Stimulated activated CD8-positive, alpha-beta memory T cell treated with anti-CD3 and anti-CD28 coated beads, Interleukin-2, amount 100 ng/mL, for 48 hours (primary cell): ENCODE measurements at places on chromosomes 5 and 9.

DNA sequence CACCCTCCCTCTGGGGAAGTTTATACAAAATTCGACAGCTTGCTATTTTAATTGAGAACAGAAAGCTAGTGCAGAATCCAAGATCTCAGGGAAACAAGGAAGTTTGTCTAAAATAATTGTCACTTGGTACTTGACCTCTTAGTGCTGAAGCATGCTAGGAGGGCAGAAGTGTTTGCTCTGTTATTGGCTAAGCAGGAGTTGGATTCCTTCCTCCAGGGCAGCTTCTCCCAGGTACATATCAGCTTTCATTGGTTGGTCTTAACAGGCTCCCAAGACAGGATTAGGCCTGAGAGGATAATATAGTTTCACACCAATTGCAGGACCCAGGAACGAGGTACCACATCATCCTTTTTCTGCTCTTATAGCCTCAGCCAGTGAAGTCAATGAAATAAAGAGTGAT is 432.8 kb downstream of the IRX1 start:
- no peak for DNase-seq

DNA sequence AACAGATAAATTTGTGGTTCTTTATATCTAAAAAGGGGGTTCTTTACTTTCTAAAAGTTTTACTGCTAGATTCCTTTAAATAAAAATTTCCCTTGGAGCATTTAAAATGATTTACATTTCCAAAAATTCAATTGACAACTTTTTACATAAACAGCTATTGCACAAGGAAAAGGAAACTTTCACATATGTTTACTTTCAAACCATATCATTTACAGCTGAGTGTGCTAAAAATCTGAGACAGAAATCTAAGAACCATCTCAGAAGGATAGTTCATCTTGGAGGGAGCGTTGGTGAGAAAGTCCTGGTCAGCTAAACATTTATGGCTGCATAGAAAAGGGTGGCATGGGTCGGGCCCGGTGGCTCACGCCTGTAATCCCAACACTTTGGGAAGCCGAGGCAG is 235.4 kb downstream of the DTWD2 start:
- DNase-seq = no peak

- DNase-seq = no peak
These were observed 83.7 kb upstream of the ORM1 start for GRCh38 chr9:114238891-114239875.

DNA sequence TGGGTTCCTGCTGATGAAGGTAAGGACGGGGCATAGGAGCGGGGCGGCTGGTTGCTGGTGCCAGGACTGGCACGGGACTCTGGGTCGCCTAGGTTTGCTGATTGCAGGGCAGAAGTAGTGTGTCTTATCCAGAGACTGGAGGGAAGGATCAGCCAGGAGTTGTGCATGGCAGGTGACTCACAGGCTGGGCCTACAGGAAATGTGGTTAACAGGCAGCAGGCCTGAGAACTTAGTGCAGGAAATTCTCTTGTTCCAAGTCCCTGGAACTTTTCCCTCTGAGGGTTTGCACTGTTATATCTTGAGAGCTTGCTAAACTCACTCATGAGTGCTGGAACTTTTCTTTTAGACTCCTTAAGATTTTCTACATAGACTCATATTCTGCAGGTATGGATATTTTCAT is 95.1 kb downstream of the ANXA2R start:
- no peak for DNase-seq

- DNase-seq = no peak
These were observed 22.6 kb downstream of the PSMD5 start for GRCh38 chr9:120820095-120820494.

GRCh38 chr9:85061969-85062368 is 392.4 kb downstream of the NTRK2 start:
- no peak for DNase-seq

DNA sequence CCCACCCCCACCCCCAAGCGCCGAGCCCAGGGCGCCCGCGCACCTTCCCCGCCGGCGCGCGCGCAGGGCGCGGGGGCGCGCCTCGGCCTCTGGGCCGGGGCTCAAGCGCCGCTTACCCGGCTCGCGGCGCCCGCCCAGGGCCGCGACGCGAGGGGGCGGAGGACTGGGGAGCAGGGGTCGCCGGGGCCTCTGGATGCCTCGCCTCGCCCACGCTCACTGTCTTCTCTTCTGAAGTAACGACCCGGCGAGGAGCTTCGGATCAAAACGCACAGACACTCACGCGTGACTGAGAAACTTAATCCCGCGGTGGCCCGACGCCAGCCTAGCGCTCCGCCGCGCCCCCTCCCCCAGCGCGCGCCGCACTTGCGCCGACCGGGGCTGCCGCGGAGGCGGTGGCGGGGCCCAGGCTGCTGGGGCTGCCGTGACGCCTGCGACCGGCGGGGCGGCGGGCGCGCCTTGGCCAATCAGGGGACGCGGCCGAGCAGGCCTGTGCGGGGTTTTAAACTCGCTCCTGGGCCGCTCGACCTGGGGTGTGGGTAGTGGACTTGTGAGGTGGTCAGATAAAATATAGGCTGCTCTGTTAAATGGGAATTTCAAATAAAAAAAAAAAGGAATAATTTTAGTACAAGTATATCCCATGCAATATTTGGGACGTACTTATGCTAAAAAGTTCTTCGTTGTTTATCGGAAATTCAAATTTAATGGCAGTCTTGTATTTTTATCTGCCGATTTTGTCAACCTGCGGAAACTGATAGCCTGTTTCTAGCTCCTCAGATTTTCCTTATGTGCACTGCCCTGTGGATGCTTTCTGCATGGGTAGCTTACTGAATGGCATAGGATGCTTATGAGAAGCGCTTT is at the start of gene MPDZ:
MPDZ (minus strand) TSS at position 409 of the 858 bp plus-strand sequence. CDS start 29,377 bp downstream, outside the sequence.
- DNase-seq = no peak

GRCh38 chr9:75231167-75231566 is 142.9 kb downstream of the OSTF1 start:
- DNase-seq = no peak

- no peak for DNase-seq
These were observed 46.2 kb downstream of the PCA3 start for GRCh38 chr9:76810377-76810957.

DNA sequence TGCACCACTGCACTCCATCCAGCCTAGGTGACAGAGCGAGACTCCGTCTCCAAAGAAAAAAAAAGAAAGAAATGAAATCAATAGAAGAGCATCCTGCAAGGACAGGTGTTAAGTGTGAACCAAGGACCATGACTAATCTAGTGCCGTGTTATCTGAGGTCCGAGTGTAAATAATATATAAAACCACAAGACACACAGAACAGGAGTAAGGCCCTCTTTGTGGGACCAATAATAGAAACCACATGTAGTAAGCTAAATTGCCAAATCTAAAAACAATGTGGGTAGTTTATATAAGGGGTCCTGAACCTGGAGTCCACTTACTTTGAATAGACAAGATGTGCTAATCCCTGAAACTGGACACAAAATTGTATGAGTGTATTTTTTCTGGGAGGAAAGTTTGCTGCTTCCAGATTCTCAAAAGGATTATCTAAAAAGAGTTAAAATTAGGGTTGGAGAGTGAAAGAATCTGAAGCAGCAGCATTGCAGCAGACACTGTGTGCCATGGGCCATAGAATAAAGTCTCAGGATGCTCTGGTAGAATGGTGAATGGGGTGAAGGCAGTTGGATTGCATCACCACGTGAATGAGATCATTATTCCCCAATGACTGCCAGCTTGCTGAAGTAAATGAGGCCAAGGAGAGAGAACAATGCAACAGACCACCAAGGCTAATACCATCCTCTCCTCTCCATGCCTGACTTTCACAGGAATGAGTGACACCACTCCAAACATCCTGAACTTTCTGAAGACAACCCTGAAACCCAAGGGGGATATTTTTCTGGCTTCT is 222.7 kb downstream of the DCP2 start:
- DNase-seq = no peak

GRCh38 chr9:115291841-115292240 is 173.9 kb upstream of the TNC start:
- DNase-seq = no peak

GRCh38 chr9:73179589-73179988 is 27.9 kb downstream of the ANXA1 start:
- DNase-seq = no peak

DNA sequence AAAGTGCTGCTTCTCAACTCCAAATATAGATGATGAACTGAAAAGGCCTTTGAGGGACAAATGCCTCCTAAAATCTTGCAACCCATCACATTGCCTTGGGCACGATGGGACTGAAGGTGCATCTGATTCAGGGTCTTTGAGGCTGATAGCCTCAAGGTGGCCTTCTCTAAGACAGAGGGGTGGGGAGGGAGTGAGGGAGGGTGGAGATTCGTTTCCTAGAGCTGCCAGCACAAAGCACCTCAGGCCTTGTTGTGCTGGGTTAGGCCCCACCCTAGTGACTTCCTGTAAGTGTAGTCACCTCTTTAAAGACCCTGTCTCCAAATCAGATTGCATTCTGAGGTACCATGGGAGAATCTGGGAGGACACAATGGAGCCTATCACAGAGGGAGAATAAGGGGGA is 57.1 kb downstream of the BARX1 start:
- no peak for DNase-seq

DNA sequence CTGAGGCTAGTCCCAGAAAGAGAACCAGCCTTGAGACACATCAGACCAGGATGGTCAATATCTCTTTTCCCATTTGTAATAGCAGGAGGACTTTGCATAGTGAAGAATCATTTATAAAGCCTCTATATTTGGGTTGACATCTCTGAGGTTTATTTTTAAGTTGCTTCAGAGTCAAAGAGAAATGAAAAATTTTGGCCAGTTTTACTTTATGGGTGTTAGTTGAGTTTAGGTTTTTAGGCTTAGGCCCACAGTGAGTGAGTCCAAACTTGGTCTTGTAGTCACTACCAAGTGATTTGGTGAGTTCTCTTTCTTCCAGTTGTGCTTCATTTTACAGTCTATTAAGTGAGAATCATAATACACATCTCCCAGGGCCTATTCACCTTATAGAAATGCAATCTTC is 5.3 kb upstream of the MEF2C start:
- no peak for DNase-seq

DNA sequence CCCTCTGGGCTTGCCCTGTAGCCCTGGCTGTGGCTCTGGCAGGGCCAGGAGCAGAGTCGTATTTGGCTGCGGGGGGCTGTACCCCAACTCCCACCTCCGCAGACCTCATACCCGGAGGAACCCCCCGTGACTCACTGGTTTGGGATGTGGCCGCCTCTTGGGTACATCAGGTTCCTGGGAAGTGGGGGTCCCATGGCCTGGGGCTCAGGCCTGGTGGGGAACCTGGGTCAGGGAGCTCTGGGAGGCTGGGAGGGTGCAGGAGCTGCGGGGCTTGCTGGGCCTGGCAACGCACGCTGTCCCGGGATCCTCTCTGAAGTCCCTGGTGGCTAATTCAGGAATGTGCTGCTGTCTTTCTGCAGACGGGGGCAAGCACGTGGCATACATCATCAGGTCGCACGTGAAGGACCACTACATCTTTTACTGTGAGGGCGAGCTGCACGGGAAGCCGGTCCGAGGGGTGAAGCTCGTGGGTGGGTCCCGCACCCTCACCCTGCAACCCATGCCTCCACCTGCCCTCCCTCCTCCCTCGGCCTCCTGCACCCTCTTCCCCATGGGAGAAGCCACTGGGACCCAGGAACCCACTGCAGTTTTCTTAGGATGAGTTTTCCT is 2.4 kb downstream of the LCN1 start:
- DNase-seq = no peak

- no peak for DNase-seq
These were observed 25.6 kb downstream of the FAM163B start for GRCh38 chr9:133583586-133583985.

DNA sequence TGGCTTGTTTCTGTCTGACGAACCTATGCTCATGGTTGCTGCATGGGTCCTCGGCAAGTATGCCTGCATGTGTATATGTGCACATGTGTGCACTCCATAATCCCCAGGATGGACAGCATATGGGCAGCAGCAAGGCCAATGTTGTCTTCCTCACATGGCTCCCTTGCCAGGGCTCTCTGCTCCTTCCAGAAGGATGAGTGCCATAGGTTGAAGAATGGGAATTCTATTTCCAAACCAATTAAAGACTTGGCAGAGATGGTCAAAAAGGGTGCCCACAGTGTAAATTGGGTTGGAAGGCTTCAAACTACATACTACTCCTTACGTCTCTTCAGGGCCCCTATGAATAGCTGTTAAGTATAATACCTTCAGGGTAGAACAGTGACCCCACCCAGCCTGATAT is 212.1 kb downstream of the PBX3 start:
- no peak for DNase-seq

- DNase-seq = peak; percentile 21
These were observed 1.4 kb downstream of the NDUFA8 start for GRCh38 chr9:122158202-122158601.

DNA sequence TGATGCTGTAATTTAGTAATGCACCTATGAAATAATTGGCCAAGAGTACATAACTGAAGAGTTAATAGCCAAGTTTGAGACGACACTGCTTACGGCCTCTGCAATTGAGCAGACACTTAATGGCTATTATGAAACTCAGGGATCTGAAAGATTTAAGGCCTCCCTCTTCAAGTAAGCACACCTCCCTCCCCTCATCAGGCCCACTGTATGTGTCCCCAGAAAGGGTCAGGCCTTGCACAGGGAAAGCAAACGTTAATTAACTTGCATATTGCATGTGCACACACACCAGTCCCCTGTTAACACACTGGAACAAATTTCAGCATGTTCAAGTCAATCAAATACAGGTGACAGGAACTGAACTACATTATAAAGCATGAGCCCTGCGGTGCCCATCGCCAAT is 163.6 kb downstream of the SPOCK1 start:
- DNase-seq = no peak

- DNase-seq = no peak
These were observed 312.6 kb downstream of the DRD1 start for GRCh38 chr5:175131432-175131831.

GRCh38 chr5:142717582-142718215 is 31.8 kb upstream of the FGF1 start:
- DNase-seq = no peak

- no peak for DNase-seq
These were observed 2.6 kb downstream of the NR5A1 start for GRCh38 chr9:124504530-124505005.

GRCh38 chr9:89911721-89912604 is 307.2 kb downstream of the GADD45G start:
- no peak for DNase-seq

DNA sequence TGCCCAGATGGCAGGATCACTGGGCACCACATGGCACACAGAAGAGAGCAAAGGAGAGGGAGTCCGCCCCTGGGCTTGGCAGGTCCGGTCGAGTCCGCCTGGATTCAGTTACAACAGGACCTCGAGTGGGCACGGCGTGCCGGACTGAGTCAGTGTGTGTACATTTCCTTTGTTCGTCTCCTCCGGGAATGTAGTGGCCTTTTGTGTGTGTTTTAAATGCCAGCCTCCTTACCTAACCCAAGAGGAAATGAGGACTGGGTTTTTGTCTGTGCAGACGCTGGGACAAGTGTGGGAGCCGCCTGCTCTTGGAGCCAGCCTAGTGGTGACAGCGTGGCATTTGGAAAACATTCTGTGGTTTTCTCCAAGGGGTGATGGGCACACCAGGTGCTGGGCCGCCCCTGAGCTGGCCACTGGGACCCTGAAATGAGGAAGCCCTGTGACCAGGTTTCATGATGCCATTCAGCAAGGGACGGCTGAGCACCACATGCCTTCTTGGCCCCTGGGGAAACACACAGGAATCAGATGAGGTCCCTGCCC is 9.6 kb downstream of the NEK6 start:
- DNase-seq = no peak
